Urothelium cell line (cell line): ENCODE measurements at places on chromosomes 6 and 20.

- DNase-seq = no peak
These were observed 207.1 kb upstream of the RREB1 start for GRCh38 chr6:6900569-6901204.

DNA sequence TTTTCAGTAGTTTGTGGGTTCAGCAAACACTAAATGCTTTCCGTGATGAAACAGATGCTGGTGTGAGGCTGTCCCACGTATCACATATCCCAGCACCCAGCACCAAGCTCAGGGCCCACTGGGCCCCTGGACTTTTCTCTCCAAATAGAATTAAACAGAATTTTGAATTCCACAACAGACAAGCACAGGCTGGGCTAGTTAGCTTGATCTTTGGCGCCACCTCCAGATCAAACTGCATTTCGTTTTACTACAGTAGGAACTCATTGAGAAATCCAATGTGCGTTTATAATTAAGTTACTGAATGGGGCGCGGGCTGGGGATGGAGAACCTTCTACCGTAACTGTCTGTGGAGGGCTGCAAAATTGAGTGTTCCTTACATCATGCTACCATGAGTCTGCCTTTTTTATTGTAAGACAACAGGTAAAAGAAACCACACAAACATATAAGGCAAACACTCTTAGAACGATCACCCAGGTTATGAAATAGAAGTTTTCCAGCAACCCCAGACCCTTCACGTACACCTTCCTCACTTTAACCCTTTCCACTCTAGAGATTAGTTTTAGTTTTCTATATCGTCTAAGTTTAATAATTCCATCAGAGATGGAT lies 107.8 kb downstream of the ZFP64 start:
- DNase-seq = peak; percentile 69

- DNase-seq = no peak
These were observed 24.9 kb upstream of the TSPYL1 start for GRCh38 chr6:116304538-116305097.

DNA sequence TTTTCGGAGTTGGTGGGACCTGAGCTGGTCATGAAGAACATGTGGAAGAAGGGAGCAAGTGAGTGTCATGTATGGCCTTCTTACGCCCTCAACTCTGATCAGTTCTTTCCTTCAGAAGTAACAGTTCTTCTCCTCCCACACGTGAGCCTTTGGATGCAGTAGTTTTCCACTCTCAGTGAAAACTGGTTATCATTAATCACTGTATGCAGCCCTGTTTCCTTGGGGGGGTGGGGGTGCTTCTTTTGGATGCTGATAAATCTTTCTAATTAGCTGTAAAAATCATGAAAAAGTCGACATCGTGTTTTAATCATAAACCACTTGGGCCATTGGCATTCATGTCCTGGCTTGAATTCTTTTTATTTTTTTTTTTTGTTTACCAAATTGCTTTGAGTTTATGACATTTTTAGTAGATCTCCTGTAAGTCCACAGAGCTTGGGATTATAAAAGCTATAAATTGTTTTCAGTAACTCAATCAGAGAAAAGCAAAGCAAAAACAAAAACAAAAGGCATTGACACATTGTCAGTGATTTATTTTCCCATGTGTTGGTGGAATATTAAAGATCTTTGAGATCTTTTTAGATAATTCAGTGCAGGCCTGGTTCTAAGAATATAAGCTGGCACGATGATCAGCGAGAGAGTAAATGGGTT lies 84.8 kb downstream of the TRMT11 start:
- DNase-seq = no peak

GRCh38 chr6:35727231-35727934 lies 9.4 kb upstream of the ARMC12 start:
- peak; percentile 79 for DNase-seq

DNA sequence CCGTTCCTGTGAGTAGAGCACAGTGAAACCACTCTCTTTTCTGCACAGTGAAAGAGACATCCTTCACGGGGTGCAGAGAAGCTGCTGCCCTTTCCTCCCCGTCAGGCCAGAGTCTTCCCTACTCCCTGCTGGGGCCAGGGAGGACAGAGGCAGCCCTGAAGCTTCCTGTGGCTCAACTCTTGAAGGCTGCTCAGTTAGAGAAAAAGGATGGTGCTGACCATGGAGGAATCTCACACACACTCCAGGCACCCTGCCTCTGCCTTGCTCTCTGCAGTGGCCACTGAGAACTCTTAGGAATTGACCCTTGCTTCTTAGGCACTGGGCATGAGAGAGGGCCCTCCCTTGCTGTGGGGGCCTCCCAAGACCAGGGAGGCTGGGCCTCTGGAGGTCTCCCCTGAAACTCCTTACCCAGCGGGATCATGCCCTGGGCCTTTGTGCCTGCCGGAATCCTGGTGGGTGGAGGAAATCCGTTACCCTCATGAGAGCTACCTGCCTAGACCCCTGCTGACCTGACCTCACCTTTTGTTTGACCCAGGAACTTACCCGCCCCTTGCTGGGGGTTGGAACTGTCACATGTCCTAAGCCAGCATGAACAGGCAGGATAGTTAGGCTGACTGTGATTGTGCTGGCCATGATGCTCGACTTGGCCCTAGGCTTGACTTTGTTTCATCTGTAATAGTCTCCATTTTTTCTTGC lies 65.0 kb upstream of the CD93 start:
- no peak for DNase-seq

DNA sequence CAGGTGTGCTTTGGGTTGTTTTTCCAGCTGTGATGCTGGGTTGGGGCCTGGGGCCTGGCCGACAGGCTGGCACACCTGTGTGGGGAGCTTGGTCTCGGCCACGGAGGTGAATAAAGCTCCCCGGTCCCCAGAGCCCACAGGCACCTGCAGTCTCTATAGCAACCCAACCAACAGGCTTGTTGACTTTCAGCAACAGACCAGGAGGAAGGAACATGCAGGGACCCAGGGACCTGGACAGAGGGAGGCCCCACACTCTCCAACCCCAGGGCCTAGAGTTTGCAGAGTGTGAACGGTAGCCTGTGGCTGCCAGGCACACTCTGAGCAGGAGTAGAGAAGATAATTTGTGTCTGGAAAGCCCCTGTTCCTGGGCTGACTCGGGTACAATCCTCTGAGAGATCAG lies 14.6 kb upstream of the SYNJ2 start:
- no peak for DNase-seq
